ENCODE measurements at places on chromosomes 5 and 9.
A peak's percentile ranks its signal among the peaks of the same experiment; 100 is the strongest.

GRCh38 chr9:115398313-115398650, 280.3 kb upstream of the TNC start:
- DNase-seq, result no peak

- DNase-seq, result no peak
Observed at GRCh38 chr5:58187432-58188261, 272.2 kb downstream of the PLK2 start.

- no peak for DNase-seq
Observed at GRCh38 chr9:124794902-124795491, 18.1 kb downstream of the OLFML2A start.

GRCh38 chr9:72134801-72135200, 14.4 kb upstream of the GDA start:
- no peak for DNase-seq

DNA sequence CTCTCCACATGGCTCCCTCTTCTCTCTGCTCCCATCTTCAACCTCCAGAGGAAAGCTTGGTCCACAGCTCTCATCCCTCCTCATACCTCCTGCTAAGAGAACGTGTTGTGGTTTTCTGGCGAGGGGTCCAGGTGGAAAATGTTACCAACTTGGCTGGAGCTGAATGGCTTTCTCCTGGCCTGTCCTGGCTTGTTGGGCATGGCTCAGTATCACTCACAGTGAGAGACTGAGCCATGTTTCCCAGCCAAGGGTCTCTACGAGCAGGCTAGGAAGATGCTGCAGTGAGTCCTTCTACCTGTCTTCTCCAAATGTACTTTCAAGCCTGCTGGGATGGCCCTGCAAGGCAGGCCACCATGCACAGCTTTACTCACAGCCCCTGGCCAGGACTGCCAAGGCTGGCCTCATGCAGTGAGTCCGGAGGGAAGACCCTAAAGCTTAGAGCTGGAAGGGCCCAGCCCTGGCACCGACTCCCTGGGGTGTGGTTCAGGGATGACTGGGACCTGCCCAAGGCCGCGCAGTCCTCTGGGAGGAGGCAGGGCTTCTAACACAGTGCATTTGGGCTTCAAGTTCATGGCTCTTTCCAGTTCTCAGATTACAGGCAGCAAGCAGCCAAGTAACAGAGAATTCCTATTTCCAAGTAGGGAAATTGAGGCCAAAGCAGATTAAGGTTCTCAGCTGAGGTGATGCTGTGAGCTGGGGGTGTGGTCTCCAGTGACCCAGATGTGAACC, 59.5 kb downstream of the COL27A1 start:
- DNase-seq, result no peak

DNA sequence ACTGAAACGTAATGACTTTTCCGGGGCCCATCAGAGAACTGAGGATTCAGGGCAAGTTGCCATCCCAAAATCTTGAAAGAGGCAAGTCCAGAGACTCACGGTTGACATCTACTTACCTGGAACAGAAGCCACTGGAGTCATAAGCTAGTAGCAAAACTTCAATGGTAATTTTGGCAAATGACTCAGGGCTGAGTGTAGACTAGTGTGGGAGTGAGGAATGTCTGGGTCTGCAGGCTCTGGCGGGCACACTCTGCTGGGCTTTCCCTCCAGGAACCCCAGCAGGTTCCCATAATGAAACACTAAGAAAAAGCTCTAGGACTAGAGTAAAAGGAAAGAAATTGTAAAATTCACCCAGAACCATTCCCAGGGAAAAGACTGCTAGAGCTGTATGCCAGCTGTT, 122.9 kb upstream of the NFIL3 start:
- DNase-seq, result no peak

DNA sequence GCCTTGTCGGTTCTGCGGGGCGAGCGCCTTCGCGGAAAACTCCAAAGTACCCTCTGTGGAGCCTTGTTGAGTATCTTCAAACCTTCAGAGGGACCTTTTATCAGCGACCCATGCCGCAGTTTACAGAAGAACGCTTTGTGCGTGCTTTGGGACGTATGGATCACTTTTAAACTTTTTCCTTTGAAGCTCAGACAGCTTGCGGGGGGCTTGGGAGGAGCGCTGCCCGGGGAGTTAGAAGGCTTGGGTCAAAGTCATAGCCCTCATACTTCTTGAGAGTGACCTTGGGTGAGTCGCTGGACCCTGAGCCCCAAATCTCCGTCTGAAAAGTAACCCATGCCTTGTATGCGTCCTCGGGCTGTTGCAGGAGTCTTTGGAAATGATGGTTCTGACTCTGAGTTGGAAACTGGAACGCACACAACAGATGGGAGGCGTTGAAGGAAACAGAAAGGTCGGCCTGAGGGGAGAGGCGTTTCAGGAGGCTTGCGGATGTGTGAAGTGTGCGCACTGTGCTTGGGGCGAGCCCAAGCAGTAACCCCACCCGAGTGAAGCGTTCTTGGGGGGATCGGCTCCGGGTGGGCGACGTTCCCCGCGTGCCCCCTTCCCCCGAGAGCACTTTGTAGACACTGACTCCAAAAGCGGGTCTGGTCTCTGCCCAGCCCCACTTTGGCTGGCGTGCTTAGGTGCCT, 661 bp upstream of the SLC25A51 start:
- no peak for DNase-seq

GRCh38 chr5:63727583-63727982, 234.7 kb downstream of the HTR1A start:
- DNase-seq, result no peak

DNA sequence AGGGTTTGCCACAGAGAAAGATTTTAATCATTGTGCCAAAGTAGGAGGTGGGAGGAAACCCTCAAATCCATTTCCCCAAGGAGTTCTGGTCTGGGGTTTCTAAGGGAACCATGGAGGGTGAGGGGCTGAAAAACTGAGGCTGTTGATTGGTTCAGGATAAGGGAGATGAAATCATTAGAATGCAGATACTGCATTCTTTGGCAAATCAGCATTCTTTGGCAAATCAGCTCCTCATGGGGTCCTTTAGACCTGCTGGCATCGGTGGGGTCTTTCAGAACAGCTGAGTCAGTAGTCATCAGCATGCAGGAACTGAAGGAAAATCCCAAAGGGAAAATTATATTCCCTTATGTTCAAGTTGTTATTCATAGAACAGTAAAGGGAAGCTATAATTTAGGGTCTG, 585.5 kb downstream of the ISL1 start:
- DNase-seq, result no peak

DNA sequence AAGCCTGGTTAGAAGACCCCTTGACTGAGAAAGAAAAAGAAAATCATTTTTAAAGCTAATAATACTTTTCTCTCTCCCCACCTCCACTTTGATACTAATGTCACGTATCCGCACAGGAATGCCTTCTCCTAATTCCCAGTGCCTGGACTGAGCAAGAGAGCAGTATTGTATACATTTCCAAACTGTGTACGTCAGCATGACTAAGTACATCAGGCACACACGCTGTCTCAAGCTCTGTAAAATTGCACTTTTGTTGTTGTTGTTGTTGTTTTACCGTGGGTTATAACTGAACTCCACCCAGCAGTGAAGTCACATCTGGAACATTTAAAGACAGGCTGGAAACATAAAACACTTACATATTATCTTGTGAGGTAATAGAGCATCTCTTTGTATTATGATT, 407.6 kb downstream of the DNAH5 start:
- DNase-seq, result peak; percentile 36

DNA sequence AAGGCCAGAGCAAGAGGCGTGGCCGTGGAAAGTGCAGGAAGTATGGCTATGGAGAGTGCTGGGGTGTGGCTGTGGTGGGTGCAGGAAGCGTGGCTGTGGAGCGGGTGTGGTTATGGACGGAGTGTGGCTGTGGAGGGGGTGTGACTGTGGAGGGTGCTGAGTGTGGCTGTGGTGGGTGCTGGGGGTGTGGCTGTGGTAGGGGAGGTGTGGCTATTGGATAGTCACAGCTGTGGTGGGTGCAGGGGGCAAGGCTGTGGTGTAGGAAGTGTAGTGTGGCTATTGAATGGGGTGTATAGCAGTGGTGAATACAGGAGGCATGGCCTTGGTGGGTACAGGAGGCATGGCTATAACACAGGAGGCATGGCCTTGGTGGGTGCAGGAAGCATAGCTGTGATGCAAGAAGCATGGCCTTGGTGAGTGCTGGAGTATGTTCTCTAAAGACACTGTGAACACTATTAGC, 40.8 kb upstream of the SPATA31C2 start:
- DNase-seq, result no peak

DNA sequence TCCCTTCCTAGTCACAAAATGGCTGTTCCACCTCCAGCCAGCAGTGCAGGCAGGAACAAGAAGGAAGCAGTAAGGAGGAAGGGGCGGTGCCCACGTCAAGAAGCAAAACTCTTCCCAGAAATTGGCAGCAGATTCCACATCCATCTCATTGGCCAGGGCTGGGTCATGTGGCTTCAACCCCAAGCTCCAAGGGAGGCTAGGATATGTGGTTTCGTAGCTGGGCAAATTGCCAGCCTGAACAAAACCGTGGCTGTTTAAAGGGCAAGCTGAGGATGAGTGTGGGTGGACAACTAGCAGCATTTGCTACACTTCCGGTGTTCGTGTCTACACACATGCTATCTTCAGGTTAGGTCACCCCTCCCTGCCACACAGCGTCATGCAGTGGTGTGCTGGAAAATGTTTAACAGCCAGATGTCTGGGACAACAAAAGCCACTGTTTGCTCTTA, 92.1 kb upstream of the MAP1B start:
- DNase-seq, result no peak

DNA sequence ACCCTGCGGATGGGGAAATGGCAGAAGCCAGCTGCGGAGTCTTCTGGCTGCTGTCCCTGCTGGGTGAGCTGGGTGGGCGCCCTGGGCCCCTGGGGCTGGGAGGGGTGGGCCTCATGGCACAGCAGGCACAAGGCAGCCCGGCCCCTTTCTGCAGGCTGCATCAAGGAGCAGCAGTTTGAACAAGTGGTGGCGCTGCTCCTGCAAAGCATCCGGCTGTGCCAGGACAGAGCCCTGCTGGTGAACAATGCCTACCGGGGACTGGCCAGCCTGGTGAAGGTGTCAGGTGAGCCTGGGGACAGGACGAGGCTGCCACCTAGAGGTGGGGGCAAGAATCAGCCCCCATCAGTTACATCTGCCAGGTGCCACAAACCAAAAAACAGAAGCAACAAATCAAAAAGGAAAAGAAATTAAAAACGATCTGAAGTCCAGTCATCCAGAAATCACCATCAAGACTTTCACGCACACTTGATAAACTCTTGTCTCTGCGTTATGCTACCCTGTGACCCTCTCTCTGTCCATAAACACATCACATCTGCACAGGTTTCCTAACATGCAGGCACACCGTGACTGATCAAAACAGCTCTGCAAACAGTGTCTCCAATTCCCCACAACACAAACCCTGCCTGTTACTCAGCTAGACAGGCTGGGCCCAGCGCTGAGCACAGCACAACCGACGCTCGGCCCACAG, 13.9 kb downstream of the REXO4 start:
- DNase-seq, result no peak

DNA sequence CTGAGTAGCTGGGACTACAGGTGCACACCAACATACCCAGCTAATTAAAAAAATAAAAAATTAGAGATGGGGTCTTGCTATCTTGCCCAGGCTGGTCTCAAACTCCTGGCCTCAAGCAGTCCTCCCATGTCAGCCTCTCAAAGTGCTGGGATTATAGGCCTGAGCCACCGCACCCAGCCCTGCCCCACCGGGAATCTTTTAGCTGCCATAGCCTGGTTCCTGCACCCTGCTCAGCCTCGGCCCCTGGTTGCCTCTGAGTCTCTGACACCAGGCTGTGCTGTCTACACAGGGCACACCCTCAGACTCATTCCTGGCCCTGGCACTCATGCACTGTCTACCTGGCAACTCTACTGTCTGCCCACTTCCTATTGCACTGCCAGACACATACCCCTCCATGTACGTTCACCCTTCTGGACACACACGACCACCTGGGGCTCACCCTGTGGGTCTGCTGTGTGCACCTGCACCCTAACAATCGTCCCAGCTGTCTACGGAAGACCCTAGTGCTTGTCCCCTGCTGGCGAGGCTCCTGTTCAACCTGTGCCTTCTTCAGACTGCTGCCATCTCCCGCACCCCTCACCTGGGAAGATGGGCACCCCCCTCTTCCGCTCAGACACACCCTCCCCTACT, 1.4 kb downstream of the PROP1 start:
- no peak for DNase-seq

DNA sequence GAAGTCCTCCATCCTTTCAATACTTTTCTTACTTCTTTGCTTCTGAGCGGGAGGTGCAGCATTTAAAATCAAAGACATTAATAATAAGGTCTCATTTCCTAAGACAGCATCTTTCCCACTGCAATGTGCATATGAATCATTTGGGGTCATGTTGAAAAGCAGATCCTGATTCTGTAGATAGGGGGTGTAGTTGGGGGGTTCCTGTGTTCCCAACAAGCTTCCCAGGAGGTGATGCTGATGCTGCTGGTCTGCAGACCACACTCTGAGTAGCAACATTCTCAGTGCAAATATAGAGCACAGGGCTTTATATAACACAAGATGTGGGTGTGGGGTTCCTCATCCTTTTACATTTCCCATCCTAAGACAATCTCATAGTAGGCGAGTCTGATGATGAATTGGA, 126.5 kb upstream of the PALM2AKAP2 start:
- DNase-seq, result no peak

- no peak for DNase-seq
Observed at GRCh38 chr9:133818444-133818843, 80.3 kb upstream of the SARDH start.

DNA sequence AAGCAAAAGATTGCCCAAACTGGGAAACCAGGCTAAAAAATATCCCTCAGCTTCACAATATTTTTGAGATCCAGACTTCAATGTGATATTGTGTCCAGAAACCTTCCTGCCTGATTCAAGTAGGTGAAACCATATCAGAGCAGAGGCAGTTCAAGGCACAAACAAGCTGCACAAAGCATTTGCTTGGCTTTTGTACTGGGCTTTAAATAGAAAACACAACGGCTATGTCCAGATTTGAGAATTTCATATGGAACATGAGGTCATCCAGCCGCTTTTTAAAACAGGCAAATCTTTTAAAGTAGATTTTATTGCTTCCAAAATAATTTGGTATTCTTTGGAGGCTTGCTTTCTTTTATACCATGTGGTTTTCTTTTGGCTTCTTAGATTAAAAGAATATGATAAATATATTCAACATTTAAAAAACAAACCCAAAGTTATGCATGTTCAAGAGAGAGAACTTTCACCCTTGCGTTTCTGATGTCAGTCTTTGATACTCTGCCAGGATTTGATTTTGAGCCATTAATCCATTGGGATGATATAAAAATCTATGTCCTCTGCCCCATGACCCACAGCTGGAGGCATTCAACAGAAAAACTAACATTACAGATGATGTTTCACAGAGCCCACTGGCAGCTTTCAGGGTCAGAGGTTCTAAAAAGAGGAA, 29.0 kb upstream of the CCDC112 start:
- no peak for DNase-seq

GRCh38 chr5:147216552-147217154, 18.2 kb upstream of the STK32A start:
- no peak for DNase-seq

DNA sequence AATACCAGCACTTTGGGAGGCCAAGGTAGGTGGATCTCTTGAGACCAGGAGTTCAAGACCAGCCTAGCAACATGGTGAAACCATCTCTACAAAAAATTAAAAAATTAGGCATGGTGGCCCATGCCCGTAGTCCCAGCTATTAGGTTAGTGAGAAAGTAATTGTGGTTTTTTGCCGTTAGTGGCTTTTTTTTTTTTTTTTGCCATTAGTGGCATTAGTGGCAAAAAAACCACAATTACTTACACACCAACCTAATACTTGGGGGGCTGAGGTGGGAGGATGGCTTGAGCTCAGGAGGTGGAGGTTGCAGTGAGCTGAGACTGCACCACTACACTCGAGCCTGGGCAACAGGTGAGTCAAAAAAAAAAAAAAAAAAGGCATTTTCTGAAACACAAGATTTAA, 27.8 kb downstream of the MLANA start:
- no peak for DNase-seq

- no peak for DNase-seq
Observed at GRCh38 chr9:19233344-19233743, 2.9 kb downstream of the DENND4C start.

GRCh38 chr5:80067531-80068245, 32.5 kb downstream of the THBS4 start:
- DNase-seq, result no peak
